ENCODE measurements at places on chromosomes 3 and 15.

GRCh38 chr3:5540532-5540931 is 353.0 kb downstream of the EDEM1 start:
- H3K4me1 ChIP-seq = no peaks in the 10 kb centered on the region
- no peak overlapping the region for H3K4me3 ChIP-seq
- no peaks in the 10 kb centered on the region for H3K27me3 ChIP-seq
- no peak for DNase-seq

DNA sequence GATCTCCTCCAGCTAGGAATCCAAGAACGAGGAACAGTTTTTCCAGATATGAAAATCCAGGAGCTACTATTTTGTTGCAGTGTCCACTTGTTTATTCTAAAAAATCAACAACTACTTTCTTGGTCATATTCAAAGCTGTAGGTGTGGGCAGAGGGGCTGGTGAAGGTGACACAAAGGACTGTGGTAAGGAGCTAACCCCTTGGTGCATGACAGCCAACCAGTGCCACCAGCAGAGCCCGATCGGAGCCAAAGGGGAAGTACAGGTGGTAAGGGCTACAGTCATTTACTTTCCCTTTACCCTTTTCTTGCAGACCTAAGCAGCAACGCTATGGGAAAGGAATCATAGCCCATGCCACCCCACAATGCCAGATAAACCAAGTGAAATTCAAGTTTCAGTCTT is 30.7 kb downstream of the PLA1A start:
- peaks cover 2% of the 10 kb centered on the region for H3K36me3 ChIP-seq
- no peak for DNase-seq
- H3K4me1 ChIP-seq = no peaks in the 10 kb centered on the region
- no peak overlapping the region for H3K4me3 ChIP-seq

- no peaks in the 10 kb centered on the region for H3K36me3 ChIP-seq
- H3K27ac ChIP-seq = no peak overlapping the region
- DNase-seq = no peak
- no peak overlapping the region for H3K4me3 ChIP-seq
- H3K4me1 ChIP-seq = peaks cover 7% of the 10 kb centered on the region
These were observed 101.2 kb downstream of the CHST2 start for GRCh38 chr3:143220741-143221140.

GRCh38 chr15:31347067-31347975 is 20.7 kb downstream of the KLF13 start:
- peak overlapping the region; percentile 96 for H3K4me3 ChIP-seq
- H3K27ac ChIP-seq = peak overlapping the region; percentile 99
- DNase-seq = peak; percentile 78

GRCh38 chr15:85997618-85998017 is 82.1 kb upstream of the AGBL1 start:
- no peaks in the 10 kb centered on the region for H3K4me1 ChIP-seq
- DNase-seq = no peak
- no peak overlapping the region for H3K27ac ChIP-seq
- H3K4me3 ChIP-seq = no peak overlapping the region
- no peaks in the 10 kb centered on the region for H3K36me3 ChIP-seq

GRCh38 chr3:138459619-138460535 is 25.5 kb downstream of the ESYT3 start:
- no peaks in the 10 kb centered on the region for H3K36me3 ChIP-seq
- DNase-seq = no peak
- peaks cover 25% of the 10 kb centered on the region for H3K27me3 ChIP-seq
- no peak overlapping the region for H3K27ac ChIP-seq
- H3K4me3 ChIP-seq = no peak overlapping the region
- no peaks in the 10 kb centered on the region for H3K4me1 ChIP-seq

DNA sequence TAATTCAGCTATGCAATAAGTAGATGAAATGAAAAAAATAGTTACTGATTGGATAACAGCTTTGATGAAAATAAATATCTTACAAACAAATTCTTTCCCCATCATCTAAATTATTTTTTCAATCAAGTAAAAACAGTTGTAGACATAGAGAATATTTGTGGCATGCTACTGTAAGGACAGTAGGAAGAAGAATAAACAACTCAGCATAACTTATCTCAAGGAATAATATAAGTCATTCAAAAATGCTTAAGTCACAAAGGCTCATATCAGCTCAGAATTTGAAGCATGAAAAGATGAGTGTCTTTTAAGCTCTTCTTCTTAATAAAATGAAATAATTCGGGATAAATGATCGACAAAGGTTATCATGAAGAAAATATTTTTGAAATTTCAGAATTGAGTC is 1029.0 kb downstream of the ROBO1 start:
- no peak overlapping the region for H3K27ac ChIP-seq
- no peak for DNase-seq
- H3K27me3 ChIP-seq = no peaks in the 10 kb centered on the region
- H3K36me3 ChIP-seq = no peaks in the 10 kb centered on the region
- H3K4me1 ChIP-seq = no peaks in the 10 kb centered on the region

- no peak overlapping the region for H3K4me3 ChIP-seq
- H3K27ac ChIP-seq = no peak overlapping the region
- no peaks in the 10 kb centered on the region for H3K4me1 ChIP-seq
- DNase-seq = no peak
- no peaks in the 10 kb centered on the region for H3K36me3 ChIP-seq
These were observed 5.2 kb downstream of the PRSS50 start for GRCh38 chr3:46712191-46713049.

DNA sequence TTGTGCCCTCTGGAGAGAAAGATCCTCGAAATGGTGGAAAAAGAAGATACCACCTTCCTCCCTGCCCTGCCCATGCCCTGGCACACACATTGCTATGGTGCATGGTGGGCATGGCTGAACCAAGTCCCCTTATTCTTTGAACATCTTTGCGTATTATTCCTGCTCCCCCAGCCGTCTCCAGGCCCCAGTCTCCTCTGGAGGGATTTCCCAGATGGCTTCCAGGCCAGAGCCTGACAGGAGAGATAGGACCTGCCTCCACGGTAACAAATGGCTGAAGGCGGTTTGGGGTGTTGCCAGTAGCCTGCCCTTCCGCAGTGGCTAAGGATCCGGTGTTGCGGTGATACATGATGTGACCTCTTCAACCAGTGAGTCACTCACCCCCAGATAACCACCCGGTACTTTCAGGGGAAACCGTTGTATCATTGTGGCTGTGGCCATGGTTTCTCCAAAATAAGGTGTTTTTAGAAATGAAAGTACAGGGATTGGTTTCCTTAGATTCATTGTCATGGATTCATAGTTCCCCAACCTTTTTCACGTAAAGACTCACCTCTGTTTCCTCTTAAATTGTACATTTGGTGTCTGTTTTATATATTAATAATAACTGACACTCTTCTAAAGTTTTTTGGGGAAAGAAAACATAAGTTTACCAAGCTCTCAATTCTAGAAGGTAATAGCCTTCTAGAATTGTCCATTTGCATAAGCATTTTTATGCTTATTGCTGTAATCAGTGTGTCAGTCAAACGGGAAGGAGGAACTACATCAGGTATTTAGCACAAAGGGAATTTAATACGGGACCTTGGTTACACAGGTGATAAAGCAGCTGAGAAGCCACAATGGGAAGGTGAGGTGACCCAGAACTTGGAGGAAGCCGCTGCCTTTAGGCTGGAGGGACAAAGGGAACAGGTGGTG is 25.9 kb downstream of the SMAD3 start:
- DNase-seq = peak; percentile 48
- H3K4me1 ChIP-seq = peaks cover 92% of the 10 kb centered on the region
- no peaks in the 10 kb centered on the region for H3K27me3 ChIP-seq

GRCh38 chr3:194102436-194102835 is 33.5 kb upstream of the HES1 start:
- no peak overlapping the region for H3K4me3 ChIP-seq
- H3K36me3 ChIP-seq = peaks cover under 1% of the 10 kb centered on the region
- peaks cover 6% of the 10 kb centered on the region for H3K4me1 ChIP-seq
- DNase-seq = no peak
- H3K27ac ChIP-seq = no peak overlapping the region

DNA sequence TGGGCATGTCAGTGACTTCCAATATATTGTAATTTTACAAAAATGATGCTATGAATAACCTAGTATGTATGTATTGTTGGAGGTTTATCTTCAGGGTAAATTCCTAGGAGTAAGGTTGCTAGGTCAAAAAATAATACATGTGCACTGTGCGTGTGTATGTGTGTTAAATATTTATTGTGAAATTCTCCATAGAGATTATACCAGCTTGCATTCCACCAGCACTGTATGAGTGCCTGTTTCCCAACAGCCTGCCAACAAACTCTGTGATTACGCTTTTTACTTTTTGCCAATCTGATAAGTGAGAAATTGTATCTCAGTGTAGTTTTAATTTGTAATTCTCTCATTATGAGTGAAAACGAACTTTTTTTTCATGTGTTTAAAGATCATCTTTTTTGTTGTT is 12.6 kb upstream of the IGF2BP2 start:
- H3K4me3 ChIP-seq = no peak overlapping the region
- DNase-seq = no peak
- H3K27me3 ChIP-seq = peaks cover 56% of the 10 kb centered on the region
- H3K4me1 ChIP-seq = no peaks in the 10 kb centered on the region
- no peak overlapping the region for H3K27ac ChIP-seq

GRCh38 chr3:73364517-73364916 is 260.2 kb downstream of the PDZRN3 start:
- no peak for DNase-seq
- H3K36me3 ChIP-seq = no peaks in the 10 kb centered on the region
- H3K27me3 ChIP-seq = no peaks in the 10 kb centered on the region
- no peak overlapping the region for H3K27ac ChIP-seq

- no peaks in the 10 kb centered on the region for H3K27me3 ChIP-seq
- no peak for DNase-seq
- no peak overlapping the region for H3K27ac ChIP-seq
- H3K4me1 ChIP-seq = no peaks in the 10 kb centered on the region
- H3K4me3 ChIP-seq = no peak overlapping the region
These were observed 57.1 kb downstream of the PDIA5 start for GRCh38 chr3:123123716-123124616.

GRCh38 chr15:100721758-100722550 is 119.6 kb downstream of the ASB7 start:
- H3K27me3 ChIP-seq = peaks cover 30% of the 10 kb centered on the region
- no peak for DNase-seq
- H3K36me3 ChIP-seq = no peaks in the 10 kb centered on the region
- no peaks in the 10 kb centered on the region for H3K4me1 ChIP-seq

GRCh38 chr3:116135457-116136085 is 309.7 kb downstream of the LSAMP start:
- no peak for DNase-seq
- no peaks in the 10 kb centered on the region for H3K27me3 ChIP-seq
- H3K27ac ChIP-seq = no peak overlapping the region
- no peaks in the 10 kb centered on the region for H3K36me3 ChIP-seq
- H3K4me3 ChIP-seq = no peak overlapping the region
- no peaks in the 10 kb centered on the region for H3K4me1 ChIP-seq

DNA sequence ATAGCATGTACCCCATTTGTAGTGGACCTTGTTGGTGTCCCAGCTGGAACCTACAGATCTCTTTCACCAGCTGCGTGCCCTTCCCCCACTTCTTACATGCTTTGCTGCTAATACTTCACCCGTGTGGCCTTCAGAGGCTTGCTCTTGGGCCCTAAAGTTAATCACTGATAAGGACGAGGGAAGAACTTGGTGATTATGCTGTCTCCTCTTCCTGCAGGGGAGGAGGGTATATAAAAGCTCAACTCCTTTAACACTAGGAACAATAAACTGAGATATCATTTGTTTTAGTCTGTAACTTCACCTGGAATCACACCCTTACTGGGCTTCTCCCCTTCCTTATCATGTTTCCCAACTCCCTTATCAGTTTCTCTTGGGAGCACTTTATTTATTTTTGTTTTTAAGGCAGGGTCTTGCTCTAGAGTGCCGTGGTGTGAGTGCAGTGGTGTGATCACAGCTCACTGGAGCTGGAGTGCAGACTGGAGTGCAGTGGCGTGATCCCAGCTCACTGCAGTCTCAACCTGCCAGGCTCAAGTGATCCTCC is 43.2 kb upstream of the PIK3R4 start:
- H3K27me3 ChIP-seq = peaks cover 44% of the 10 kb centered on the region
- H3K27ac ChIP-seq = no peak overlapping the region
- H3K4me3 ChIP-seq = no peak overlapping the region
- no peaks in the 10 kb centered on the region for H3K36me3 ChIP-seq
- DNase-seq = no peak
- H3K4me1 ChIP-seq = no peaks in the 10 kb centered on the region

- no peaks in the 10 kb centered on the region for H3K4me1 ChIP-seq
- no peak for DNase-seq
- no peaks in the 10 kb centered on the region for H3K36me3 ChIP-seq
- H3K4me3 ChIP-seq = no peak overlapping the region
These were observed 9.1 kb upstream of the HPS3 start for GRCh38 chr3:149120051-149120972.

DNA sequence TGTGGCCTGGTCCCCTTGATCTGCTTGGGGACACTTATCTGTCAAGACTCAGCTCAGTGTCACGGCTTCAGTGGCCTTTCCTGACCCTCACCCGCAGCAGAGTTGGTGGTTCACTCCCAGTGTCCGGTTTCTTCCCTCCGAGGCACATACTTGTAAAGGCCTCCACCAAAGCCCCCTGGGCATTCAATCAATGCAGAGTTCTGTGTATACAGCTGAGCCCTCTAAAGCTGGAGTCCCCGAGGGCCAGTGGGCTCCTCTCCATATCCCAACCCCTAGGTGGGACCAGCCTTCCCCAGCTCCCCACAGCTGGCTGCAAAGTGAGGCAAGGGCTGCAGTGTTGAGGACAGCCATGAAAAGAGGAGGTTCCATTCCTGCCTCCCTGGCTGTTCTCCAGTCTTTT is 70.9 kb upstream of the RGMA start:
- H3K36me3 ChIP-seq = no peaks in the 10 kb centered on the region
- DNase-seq = no peak
- no peak overlapping the region for H3K4me3 ChIP-seq
- no peak overlapping the region for H3K27ac ChIP-seq

DNA sequence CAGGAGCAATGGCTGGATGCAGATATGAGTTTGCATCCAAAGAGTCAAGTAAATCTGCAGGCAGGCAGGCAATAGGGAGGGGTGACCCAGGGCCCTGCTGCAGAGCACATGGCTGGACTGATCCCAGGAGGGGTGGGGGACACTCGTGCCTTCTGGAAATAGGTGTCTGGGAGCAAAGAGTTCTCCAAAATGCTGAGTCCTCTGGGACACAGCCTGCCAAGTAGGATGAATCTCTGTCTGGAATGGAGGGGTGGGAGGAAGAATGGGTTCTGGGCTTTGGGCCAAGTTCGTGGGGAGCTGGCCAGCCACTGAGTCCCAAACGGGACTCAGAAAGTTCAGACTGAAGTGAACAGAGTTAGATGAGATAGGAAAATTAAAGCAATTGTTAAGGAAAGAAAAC is 214.5 kb downstream of the MTHFS start:
- H3K27me3 ChIP-seq = peaks cover 47% of the 10 kb centered on the region
- no peaks in the 10 kb centered on the region for H3K36me3 ChIP-seq
- no peak for DNase-seq
- H3K27ac ChIP-seq = no peak overlapping the region

- no peaks in the 10 kb centered on the region for H3K27me3 ChIP-seq
- no peak overlapping the region for H3K27ac ChIP-seq
- H3K4me3 ChIP-seq = no peak overlapping the region
- peaks cover 12% of the 10 kb centered on the region for H3K4me1 ChIP-seq
- DNase-seq = no peak
These were observed 116.7 kb downstream of the DLG1 start for GRCh38 chr3:197181741-197182140.

GRCh38 chr15:99250857-99251841 is at the start of gene LRRC28:
LRRC28 (plus strand) TSS chr15:99251481; CDS start chr15:99255958, 4,477 bp downstream.
- H3K27ac ChIP-seq = peak within 1 kb of the TSS; percentile 90
- peaks cover 5% of the 10 kb centered on the region for H3K36me3 ChIP-seq
- DNase-seq = peak; percentile 73

GRCh38 chr15:71443538-71443937 is 328.3 kb downstream of the THSD4 start:
- DNase-seq = no peak
- no peak overlapping the region for H3K4me3 ChIP-seq
- no peak overlapping the region for H3K27ac ChIP-seq
- no peaks in the 10 kb centered on the region for H3K27me3 ChIP-seq
